Fibroblast of skin of abdomen (primary cell): ENCODE measurements at places on chromosomes 3 and 15.

DNA sequence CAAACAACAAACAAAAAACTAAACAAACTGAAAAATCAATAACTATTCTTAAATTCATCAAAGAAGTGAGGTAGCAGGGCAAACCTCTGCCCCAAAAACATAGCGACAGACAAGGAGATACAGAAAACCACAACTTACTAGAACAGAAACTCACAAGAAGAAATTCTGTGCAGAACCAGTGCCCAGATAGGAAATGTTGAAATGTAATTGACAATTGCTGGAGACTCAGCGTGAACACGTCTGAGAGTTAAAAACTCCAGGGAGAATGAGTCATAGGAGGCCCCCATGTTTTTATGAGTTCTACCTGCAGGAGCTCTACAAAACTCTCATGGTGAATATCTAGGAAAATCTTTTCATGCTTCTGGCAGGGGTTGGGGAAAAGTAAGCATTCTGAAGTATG lies 95.5 kb upstream of the SETMAR start:
- no peak for DNase-seq

DNA sequence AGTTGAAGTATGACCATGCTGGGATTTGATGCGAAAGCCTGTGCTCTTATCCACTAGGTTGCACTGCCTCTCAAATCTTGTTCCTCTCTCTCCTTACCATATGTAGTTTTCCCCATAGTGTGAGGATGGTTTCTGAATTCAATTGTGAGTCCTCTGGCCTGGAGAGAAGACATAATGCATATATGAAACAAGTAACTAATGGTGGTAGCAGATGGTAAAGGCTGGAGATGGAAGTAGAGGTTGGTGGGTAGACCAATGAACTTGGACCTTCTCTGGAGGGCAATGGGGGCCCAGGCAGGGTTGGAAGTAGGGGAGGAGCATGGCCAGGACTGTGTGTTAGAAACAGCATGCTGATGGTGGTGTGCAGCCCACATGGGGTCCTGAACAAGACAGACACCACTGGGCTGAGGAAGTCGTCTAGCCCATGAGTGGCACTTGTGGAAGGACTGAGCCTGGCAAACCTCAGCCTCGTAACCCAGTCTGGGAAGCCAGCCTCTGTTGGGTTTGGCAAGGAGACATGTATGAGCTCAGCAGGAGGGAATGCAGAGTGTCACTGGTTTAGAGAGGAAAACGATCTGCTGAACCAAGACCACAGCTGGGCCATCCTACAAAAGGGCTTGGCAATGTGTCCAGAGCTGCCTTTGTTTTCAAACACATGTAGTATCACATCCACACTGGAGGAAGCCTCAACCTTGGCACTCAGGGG lies 18.5 kb upstream of the LMCD1 start:
- DNase-seq: peak; percentile 97

- no peak for DNase-seq
Measured at GRCh38 chr15:59165726-59166125, 40.9 kb upstream of the LDHAL6B start.

- no peak for DNase-seq
Measured at GRCh38 chr15:74870436-74871215, 2.5 kb downstream of the SCAMP2 start.

DNA sequence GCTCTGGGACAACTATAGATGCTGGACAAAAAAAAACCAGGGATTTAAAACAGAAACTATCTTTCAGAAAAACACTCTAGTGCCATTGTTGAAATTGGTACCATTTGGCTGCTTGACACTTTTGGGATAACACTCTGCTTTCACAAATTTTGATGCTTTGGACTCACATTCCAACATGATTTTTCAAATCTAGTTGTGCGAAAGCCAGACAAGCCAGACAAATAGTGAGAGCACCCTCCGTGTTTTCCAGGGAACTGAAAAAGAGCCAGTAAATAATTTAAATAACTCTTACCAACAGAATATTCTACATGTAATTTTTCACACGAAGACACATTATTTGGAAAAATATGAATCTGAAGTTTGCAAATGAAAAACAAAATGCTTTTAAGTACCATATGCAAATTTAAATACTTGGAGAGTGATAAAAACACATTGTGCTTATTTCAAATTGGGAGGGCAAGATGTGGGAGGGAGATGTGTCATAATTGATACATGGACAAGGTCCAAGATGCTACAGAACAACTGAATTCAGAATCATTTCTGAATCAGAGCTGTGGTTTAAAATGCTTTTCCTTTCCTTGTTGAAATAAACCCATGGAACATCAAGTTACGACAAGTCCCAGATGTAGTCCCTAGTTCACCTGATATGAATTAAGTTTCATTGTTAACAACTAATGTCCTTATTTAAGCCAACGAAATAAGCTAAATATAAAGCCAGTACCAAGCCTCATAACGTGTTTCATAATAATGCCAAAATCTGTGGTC lies 144.2 kb upstream of the SOX2 start:
- peak; percentile 64 for DNase-seq

- no peak for DNase-seq
Measured at GRCh38 chr3:81859524-81859923, 98.1 kb upstream of the GBE1 start.

DNA sequence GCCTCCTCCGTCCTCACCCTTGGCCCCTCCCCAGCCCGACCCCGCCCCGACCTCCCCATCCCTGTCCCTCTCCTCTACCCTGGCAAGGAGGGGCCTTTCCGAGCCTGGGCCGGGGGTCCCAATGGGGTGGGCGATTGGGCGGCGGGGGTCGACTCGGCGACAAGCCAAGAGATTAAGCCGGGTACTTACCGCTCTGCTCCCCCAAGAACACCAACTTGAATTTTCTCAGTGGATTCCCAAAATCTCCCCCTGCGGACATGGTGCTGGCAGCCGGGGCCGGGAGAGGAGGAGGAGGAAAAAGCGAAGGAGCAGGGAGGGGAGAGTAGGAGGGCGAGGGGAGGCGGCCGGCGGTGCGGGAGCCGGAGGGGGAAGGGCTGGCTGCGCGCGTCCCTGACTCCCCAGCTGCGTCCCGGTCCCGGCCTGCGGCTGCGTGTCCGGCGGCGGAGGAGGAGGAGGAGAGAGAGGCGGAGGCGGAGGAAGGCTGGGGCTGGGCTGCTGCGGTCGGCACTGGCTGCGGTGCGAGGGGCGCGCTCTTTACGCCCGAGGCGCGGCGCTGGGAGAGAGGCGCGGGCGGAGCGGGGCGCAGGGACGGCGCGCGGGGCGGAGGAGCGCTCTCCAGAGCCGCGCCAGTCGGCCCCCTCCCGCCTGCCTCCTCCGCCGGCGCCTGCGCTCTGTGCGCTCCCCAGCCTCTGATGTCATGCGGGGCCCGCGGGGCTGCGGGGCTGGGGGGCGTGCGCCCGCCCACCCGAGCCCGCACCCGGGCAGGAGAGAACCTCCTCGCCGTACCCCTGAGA lies at the start of gene RAB6B:
RAB6B (minus strand) TSS at position 675 of the 794 bp plus-strand sequence; CDS start at position 259, 416 bp downstream.
- DNase-seq: peak; percentile 39

GRCh38 chr3:174170248-174170647 lies 688.9 kb upstream of the NAALADL2 start:
- DNase-seq: peak; percentile 12

- no peak for DNase-seq
Measured at GRCh38 chr3:195574497-195575304, 9.0 kb downstream of the APOD start.

- DNase-seq: no peak
Measured at GRCh38 chr3:14539384-14539741, 779 bp downstream of the GRIP2 start.

GRCh38 chr15:33460166-33460805 lies 149.5 kb downstream of the RYR3 start:
- DNase-seq: no peak

DNA sequence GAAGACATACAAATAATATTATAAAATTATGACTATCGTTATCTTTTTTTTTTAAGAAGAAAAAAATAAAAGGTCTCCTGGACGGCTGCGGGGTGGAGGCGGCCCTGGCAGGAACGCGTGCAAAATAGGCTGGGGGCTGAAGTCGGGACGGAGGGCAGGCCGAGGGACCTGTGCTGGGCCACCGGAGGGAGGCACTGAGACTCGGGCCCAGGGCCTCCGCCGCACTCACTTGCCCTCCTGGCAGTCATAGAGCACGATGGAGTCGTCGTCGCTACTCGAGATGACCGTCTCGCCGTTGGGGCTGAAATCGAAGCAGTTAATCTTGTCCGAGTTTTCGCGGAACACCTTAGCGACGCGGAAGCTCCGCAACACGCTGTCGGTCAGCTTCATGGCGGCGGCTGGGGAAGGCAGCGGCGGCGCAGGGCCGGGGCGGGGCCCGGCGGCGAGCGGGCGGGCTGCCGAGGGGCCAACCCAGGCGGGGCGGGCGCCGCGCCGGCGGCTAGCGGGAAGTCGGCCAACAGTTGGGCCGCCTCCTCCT lies 408 bp downstream of the WDR82 start:
- DNase-seq: no peak

GRCh38 chr3:71149959-71150954 lies 433.3 kb downstream of the FOXP1 start:
- DNase-seq: no peak

- no peak for DNase-seq
Measured at GRCh38 chr15:29571792-29572431, 250.4 kb downstream of the TJP1 start.

DNA sequence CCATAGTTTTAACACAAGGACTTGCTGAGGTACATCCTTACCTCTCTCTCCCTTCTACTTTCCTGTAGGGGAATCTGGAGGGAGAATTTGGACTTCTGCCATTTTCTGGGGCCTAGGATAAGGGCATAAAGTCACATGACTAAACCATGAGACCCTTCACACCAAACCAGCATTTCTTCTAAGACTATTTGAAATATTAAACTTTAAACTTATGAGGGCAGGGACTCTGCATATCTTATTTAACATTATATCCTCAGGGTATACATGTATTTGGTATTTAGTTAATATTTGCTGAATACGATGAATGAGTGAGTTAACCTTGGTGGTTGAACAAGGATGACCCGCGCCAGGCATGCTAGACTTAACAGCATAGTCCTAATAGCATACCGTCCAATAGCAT lies 63.4 kb downstream of the USP13 start:
- peak; percentile 4 for DNase-seq

DNA sequence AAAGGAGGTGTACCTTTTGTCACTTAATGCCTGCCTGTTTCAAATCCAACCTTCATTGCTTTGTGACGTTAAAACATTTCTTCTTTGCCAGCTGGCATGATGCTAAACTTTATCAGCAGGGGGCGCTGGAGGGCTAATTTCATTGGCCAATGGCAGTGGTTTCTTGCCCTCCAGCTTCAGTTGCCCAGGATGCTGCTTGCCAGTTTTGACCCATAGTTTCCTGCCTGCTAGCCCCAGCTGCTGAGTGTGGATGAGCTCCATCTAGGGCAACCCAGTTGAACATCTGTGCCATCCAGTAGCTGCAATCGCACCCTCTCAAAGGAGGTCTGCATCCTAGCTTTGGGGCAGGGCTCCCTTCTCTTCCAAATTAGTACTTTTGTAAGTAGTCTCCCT lies 22.1 kb downstream of the ACKR2 start:
- DNase-seq: peak; percentile 17

- DNase-seq: peak; percentile 65
Measured at GRCh38 chr15:75718328-75718727, 5.7 kb upstream of the CSPG4 start.

- DNase-seq: no peak
Measured at GRCh38 chr3:32685543-32686185, 676 bp downstream of the CNOT10 start.
